Left ventricle myocardium inferior (tissue), 1 donor: ENCODE measurements at places on chromosomes 5 and 9. TPM values are rescaled to one million over a fixed set of nuclear protein-coding genes. Genes with fewer than 3 reads are reported as not detected.

DNA sequence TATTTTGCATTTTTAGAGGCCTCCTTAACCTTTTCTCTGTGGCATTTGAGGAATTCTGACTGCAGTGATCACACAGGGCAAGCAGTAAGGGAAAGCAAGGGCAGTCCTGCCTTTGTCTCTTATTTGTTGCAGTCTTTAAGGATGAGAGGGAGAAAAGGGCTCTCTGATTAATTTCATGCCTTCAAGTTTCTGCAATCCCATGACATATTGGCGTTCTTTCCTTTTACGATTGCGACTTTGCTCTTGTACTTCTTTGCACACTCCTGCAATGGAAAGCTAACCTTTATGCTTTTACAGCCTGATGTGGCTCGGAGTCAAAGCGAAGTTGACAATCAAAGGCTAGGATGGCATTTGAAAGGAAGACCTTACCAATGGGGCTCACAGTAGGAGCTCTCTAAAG is 698.4 kb downstream of the DNAH5 start:
- H3K27me3 ChIP-seq = no peaks in the 10 kb centered on the region
- no peaks in the 10 kb centered on the region for H3K4me1 ChIP-seq
- no peak for DNase-seq
- H3K27ac ChIP-seq = no peak overlapping the region
- no peak overlapping the region for H3K4me3 ChIP-seq

CMYA5 gene
- 1,210 TPM for total RNA-seq

DNA sequence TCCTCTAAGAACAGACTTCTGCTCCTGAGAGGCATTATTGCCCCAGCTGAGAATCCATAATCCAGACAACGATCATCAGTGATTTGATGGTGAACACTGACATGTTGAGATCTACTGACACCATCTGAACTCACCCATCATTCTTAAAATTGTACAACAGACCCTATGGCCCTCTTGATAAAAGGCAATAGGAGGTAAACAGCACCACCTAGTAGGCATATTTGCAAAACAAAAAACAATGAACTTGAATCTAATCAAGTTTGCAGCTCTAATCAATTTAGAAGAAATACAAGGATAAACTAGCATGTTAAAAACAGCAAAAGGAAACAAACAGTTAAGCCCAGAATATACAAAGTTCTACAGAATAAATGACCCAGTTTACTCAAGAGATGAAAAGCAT is 89.6 kb downstream of the SFXN1 start:
- no peaks in the 10 kb centered on the region for H3K36me3 ChIP-seq
- no peak overlapping the region for H3K4me3 ChIP-seq
- no peak overlapping the region for H3K27ac ChIP-seq
- peaks cover 5% of the 10 kb centered on the region for H3K4me1 ChIP-seq
- DNase-seq = no peak

OBP2B gene
- not detected for total RNA-seq

DNA sequence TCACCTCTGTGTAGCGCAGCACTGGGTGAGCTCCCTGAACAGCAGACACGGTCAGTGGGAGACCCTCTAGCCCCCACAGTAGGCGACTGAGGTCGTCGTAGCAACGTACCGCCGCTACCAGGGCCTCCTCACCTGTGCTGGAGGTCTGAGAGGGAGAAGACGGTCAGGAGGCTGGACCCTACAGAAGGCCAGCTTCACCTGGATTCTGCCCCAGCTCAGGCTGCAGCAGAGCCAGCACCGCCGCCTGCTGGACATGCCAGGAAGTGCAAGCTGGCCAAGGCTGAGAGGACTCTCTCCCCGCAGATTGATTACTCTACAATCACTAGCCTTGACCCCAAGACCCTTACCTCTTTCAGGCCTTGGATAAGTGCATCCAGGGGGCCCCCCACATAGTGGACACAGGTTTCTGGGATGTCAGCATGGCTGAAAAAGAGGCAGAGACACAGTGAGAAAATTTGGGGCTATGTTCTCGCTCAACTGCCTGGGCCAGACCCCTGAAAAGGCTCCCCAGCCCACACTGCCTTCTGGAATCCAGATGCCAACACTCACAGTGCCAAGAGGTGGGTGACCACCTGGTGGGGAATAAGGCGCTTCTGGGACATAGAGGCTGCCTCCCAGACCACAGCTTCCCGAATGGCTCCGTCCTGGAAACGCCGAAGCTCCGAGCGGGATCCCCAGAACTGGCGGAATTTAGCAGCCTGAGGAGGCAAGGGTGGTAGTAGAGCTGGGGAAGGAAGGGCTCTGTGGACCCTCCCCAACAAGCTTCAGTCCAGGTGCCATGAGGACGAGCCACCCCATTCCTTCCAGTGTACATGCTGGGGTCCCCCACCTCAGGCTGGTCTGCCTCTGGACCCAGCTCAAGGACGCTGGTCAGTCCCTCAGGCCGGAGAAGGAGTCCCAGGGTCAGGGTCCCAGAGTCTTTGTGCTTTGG is 6.9 kb downstream of the NOL6 start:
- H3K36me3 ChIP-seq = peaks cover 100% of the 10 kb centered on the region
- no peak overlapping the region for H3K4me3 ChIP-seq
- H3K27me3 ChIP-seq = no peaks in the 10 kb centered on the region
- H3K27ac ChIP-seq = no peak overlapping the region
- peak; percentile 53 for DNase-seq

- DNase-seq = no peak
- no peak overlapping the region for H3K4me3 ChIP-seq
- H3K27ac ChIP-seq = no peak overlapping the region
These were observed 262.9 kb upstream of the EDIL3 start for GRCh38 chr5:84647581-84647980.

SMIM27 gene
- total RNA-seq = 17.3 TPM

- no peaks in the 10 kb centered on the region for H3K4me1 ChIP-seq
- H3K36me3 ChIP-seq = no peaks in the 10 kb centered on the region
- no peak for DNase-seq
- peaks cover 51% of the 10 kb centered on the region for H3K27me3 ChIP-seq
- no peak overlapping the region for H3K4me3 ChIP-seq
These were observed 89.5 kb downstream of the ESM1 start for GRCh38 chr5:54895816-54896341.

DNA sequence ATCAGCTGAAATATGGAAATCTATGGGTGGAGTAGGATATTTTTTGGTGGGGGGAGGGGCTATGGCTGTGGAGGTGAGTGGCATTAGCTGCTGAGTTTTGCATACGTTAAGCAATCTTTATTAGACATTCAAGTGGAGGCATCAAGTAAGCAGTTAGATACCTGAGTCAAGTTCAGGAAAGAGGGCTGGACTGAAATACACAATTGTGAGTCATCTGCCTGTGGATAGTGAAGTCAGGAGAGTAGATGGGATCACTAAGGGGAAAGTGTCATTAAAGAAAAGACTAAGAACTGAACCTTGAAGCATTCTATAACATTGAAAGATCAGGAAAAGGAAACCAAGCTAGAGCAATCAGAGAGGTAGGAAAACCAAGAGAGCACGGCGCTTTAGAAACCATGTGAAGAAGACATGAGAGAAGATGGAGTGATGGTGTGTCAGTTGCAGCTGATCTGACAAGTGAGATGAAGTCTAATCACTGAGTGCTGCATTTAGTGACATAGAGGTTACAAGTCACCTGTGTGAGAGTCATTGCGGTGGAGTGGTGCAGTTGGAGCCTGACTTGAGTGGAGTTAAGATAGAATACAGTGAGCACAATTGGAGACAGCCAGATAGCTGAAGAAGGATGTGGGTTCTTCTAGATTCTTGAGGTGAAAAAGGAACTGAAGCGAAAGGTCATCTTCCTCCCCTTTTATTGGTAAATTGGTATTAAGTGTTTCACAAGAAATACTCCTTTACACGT is 88.7 kb downstream of the PIP5K1B start:
- H3K4me1 ChIP-seq = peaks cover 53% of the 10 kb centered on the region
- DNase-seq = no peak
- no peak overlapping the region for H3K4me3 ChIP-seq
- H3K27ac ChIP-seq = no peak overlapping the region
- no peaks in the 10 kb centered on the region for H3K27me3 ChIP-seq

NME5 gene
- total RNA-seq = 4.7 TPM

DNA sequence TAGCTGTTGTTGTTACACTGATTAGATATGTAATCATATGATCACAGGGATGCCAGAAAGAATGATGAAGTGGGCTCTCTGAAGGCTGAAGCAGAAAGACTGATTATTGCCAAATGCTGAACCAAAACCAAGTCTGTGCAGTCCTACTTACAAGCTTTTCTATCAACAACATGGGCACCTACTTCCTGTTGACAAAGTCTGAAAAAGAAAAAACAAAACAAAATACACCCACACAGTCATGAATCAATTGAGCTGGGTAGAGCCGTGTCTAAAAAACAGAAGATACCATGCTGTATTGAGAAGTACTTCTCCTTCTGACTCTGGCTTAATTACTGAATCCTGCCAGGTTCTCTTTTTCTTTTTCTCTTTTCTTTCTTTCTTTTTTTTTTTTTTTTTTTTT is 363.4 kb downstream of the RAB3C start:
- no peak overlapping the region for H3K4me3 ChIP-seq
- H3K4me1 ChIP-seq = no peaks in the 10 kb centered on the region
- H3K27ac ChIP-seq = no peak overlapping the region
- DNase-seq = no peak
- H3K27me3 ChIP-seq = no peaks in the 10 kb centered on the region
- no peaks in the 10 kb centered on the region for H3K36me3 ChIP-seq

GRCh38 chr5:147234239-147234824 is 494 bp upstream of the STK32A start:
- peak overlapping the region; percentile 62 for H3K27ac ChIP-seq
- H3K4me3 ChIP-seq = peak overlapping the region; percentile 73
- peaks cover 17% of the 10 kb centered on the region for H3K4me1 ChIP-seq
- no peak for DNase-seq
- peaks cover 81% of the 10 kb centered on the region for H3K27me3 ChIP-seq
- no peaks in the 10 kb centered on the region for H3K36me3 ChIP-seq

DNA sequence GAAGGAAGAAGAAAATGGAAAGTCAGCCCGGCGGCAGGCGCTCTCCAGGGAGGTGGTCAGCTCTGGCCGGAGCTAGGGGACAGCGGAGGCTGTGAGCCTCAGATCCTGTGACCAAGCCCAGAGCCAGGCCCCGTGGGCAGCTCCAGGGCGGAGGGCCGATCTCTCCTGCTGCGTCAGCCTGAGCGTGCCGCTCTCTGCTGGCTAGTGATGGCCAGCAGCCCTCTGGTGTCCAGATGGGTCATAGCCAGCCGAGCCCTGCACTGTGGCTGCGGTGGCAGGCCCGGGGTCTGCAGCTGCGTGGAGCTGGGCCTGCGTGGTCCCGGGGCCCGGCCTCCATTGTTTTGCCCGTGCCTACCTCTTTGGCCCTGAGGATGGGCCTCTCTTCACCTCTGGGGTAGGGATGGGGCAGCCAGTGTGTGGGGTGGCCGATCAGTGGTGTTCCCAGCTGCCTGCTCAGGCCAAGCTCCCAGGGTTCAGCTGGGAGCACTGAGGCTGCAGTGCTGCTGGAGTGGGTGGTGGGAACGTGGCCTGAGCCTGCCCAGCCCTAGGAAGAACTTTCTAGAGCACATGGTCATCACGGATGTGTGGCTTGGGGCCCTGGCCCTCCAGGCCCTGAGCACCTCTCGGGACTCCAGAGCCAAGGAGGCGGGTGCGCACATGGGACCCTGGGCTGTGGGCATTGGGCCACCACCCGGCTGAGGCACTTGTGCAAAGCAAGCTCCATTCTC is 17.1 kb upstream of the NRARP start:
- H3K4me3 ChIP-seq = peak overlapping the region; percentile 34
- peaks cover 76% of the 10 kb centered on the region for H3K4me1 ChIP-seq
- peak; percentile 67 for DNase-seq
- peaks cover 34% of the 10 kb centered on the region for H3K27me3 ChIP-seq
- peak overlapping the region; percentile 86 for H3K27ac ChIP-seq

CDKN2A gene
- 0.30 TPM for total RNA-seq

GRCh38 chr9:98652302-98652701 is 56.4 kb downstream of the GABBR2 start:
- H3K36me3 ChIP-seq = no peaks in the 10 kb centered on the region
- H3K27ac ChIP-seq = no peak overlapping the region
- H3K27me3 ChIP-seq = peaks cover 23% of the 10 kb centered on the region
- H3K4me1 ChIP-seq = no peaks in the 10 kb centered on the region

- no peak overlapping the region for H3K27ac ChIP-seq
- no peaks in the 10 kb centered on the region for H3K36me3 ChIP-seq
- DNase-seq = no peak
- no peaks in the 10 kb centered on the region for H3K27me3 ChIP-seq
- H3K4me1 ChIP-seq = no peaks in the 10 kb centered on the region
These were observed 359.6 kb downstream of the DEPDC1B start for GRCh38 chr5:60340326-60340725.

TMC1 gene
- total RNA-seq = 0.25 TPM

DNA sequence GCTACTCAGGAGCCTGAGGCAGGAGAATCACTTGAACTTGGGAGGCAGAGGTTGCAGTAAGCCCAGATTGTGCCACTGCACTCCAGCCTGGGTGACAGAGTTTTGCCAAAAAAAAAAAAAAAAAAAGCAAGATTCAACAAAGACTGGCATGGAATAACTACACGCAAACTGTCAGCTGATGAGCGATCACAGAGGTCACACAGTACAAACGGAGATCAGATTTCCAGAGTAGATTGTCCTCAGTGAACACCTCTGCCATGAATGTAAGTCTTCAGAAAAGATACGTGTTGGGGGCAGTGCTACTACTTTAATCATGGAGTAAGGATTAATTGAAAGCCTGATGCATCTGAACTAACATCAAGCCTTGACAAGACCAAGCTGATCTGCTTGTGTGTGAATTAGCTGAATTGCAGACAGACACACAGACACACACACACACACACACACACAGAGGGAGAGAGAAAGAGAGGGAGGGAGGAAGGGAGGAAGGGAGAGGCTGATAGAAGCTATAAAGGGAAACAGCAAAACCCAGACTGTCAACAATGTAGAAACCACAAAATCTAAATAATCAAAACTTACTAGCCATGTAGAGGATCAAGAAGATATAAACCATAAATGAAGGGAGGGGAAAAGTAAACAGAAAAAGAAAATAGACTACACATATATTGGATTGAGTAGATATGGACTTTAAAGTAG is 222.9 kb upstream of the ZNF462 start:
- no peak overlapping the region for H3K27ac ChIP-seq
- H3K4me1 ChIP-seq = no peaks in the 10 kb centered on the region
- no peaks in the 10 kb centered on the region for H3K27me3 ChIP-seq

- peaks cover 96% of the 10 kb centered on the region for H3K36me3 ChIP-seq
- H3K27me3 ChIP-seq = no peaks in the 10 kb centered on the region
- DNase-seq = no peak
- no peak overlapping the region for H3K4me3 ChIP-seq
- peak overlapping the region; percentile 2 for H3K27ac ChIP-seq
These were observed 41.9 kb upstream of the CFAP157 start for GRCh38 chr9:127664678-127665507.

- DNase-seq = peak; percentile 44
- H3K27ac ChIP-seq = no peak overlapping the region
- H3K4me1 ChIP-seq = no peaks in the 10 kb centered on the region
- peaks cover 61% of the 10 kb centered on the region for H3K27me3 ChIP-seq
- H3K4me3 ChIP-seq = no peak overlapping the region
These were observed 101.7 kb upstream of the PITX1 start for GRCh38 chr5:135135530-135136226.

- no peaks in the 10 kb centered on the region for H3K27me3 ChIP-seq
- H3K4me3 ChIP-seq = no peak overlapping the region
These were observed 411.0 kb downstream of the MAT2B start for GRCh38 chr5:163916376-163916775.

- peaks cover 43% of the 10 kb centered on the region for H3K4me1 ChIP-seq
- H3K4me3 ChIP-seq = no peak overlapping the region
- DNase-seq = no peak
- H3K27me3 ChIP-seq = no peaks in the 10 kb centered on the region
These were observed 55.9 kb downstream of the DAP start for GRCh38 chr5:10704949-10705621.

- H3K4me3 ChIP-seq = no peak overlapping the region
- no peaks in the 10 kb centered on the region for H3K36me3 ChIP-seq
- no peaks in the 10 kb centered on the region for H3K27me3 ChIP-seq
- H3K4me1 ChIP-seq = peaks cover 54% of the 10 kb centered on the region
These were observed 92.1 kb downstream of the TLE4 start for GRCh38 chr9:79663878-79664277.

RMI1 gene
- total RNA-seq = 5.2 TPM

SLC36A3 gene
- total RNA-seq = not detected

PRUNE2 gene
- 3.1 TPM for total RNA-seq

ZNF483 gene
- total RNA-seq = 5.8 TPM
